ENCODE measurements at places on chromosomes 3 and 15.

DNA sequence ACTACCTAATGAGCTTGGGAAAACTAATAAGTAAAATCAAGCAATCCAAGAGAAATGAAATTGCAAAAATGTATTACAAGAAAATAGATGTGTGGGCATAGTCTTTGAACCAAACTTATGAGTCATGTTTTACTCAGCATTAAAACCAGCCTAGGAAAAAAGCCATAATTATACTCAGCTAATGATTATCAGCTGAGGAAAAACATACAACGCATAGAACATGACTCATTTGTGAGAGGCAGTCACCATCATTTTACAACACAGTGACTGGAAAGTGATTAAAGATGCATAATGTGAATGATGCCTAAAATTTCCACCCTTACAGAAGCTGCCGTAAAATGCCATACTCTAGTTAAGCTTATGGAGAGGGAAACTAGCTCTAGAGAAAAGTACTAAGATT lies 238.0 kb upstream of the EOMES start:
- peak; percentile 48 for DNase-seq

GRCh38 chr3:65342084-65342683 lies 654.4 kb upstream of the ADAMTS9 start:
- DNase-seq: no peak

DNA sequence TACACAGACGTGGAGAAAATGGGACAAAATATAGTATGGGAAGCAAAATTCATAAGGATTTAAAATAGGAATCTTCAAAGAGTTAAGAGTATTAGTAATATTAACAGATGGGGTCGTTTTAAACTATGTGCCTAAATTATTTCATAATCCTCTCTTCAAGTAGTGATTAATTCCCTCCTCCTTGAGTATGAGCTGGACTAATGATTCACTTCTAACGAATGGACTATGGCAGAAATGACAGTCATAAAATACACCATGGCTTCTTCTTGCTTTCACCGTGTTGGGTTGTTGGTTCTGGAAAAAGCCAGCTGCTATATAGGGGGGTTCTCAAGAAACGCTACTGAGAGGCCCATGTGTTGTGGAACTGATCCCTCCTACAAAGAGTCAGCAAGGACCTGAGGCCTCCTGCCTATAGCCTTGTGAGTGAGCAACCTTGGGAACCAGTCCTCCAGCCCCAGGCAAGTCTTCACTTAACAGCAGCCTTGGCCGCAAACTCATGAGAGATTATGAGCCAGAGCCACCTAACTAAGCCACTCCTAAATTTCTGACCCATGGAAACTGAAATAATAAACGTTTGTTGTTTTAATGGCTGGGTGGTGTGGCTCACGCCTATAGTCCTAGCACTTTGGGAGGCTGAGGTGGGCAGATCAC lies 64.8 kb upstream of the ABHD2 start:
- no peak for DNase-seq

- DNase-seq: no peak
Measured at GRCh38 chr3:121736112-121736511, 13.4 kb downstream of the GOLGB1 start.

DNA sequence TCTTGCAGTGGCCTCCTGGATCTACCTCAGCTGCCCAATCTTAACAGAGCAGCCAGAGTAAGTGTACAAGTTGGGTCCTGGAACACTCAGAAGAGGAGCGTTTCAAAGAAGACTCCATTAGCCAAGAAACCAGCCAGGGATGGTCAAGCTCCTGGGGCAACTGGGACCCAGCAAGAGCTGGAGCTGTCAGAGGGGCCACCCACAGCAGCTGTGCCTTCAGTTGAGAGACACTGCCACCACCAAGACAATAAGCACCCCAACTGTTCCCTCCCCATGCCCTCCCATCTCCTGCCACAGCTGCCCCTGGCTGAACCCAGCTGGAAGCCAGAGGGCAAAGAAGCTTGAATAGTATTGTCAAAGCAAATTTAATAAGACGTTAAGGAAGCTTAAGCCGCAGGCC lies 110.6 kb upstream of the TLE3 start:
- DNase-seq: no peak

All from NCI-H1417 (cell line).